ENCODE measurements at places on chromosomes 3 and 15.

- DNase-seq = no peak
These were observed 72.1 kb upstream of the ROPN1 start for GRCh38 chr3:124064050-124064449.

- no peak for DNase-seq
These were observed 44.1 kb upstream of the UMPS start for GRCh38 chr3:124686028-124686670.

GRCh38 chr3:142976621-142977398, 13.3 kb upstream of the PAQR9 start:
- no peak for DNase-seq

GRCh38 chr3:188126276-188126675, 27.7 kb upstream of the LPP start:
- no peak for DNase-seq

GRCh38 chr15:73368301-73369136, at the start of gene HCN4:
Gene HCN4 (minus strand): TSS chr15:73368958. CDS start chr15:73368270, 688 bp downstream.
- DNase-seq = no peak

DNA sequence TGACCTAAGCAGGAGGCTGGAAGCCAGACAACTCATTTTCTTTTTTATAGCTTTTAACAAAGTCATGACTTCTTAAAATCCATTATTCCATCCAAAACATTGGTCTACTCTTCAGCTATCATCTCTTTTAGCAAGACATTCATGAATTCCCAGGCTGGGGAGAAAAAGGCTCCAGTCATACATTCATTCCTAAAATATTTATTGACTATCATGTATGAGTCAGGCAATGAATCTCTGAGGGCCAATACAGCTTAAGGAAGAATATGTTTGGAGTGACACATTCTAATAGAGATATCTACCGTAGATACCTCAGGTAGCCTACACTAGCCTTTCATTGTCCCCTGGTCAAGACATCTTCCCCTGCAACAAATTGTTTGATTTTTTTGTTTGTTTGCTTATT, 196.4 kb upstream of the NANOGP8 start:
- DNase-seq = no peak

DNA sequence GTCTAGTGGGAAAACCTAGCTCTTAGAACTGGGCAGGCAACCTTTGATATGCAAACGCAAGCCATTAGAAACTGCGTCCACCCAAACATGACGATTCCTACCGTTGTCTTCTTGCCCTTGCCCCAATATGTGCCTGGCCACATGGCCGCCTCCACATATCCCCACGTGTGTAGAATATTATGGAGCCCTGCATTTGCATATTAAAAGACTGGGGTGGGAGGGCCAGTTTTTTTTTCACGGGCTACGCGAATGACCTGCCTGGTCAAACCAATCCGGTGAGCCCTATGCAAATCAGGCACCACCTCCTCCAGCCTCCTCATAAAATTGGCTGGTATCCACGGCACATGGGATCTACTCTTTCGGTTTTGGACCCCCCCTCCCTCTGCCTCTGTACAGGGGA, 381.0 kb upstream of the RGMA start:
- DNase-seq = no peak

DNA sequence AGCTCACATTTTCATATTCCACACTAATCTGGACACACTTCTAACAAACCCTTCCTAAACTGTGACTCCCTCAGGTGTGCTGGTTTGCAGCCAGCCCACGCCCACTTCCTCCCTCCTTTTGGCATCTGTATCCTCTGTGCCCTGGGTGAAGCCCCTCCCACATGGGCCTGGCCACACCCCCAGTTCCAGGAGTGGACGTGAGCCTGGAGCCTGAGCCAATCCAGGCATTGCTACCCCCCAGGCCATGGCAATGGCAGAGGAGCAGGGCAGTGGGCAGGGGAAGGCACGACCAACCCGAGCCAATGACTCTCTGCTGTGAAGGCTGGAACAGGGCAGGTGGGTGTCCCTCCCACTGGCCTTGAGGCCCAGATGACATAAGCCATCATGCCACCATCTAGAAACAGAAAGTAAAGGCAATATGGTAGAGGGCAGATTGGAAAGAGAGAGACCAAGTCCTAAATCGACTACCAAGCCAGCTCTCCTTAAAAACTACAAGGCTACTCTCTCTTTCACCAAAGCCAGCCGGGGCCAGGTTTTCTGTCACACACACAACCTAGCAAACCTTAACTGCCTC, 18.6 kb downstream of the FAM174B start:
- DNase-seq = no peak

- no peak for DNase-seq
These were observed 306.2 kb downstream of the NLGN1 start for GRCh38 chr3:173703771-173704170.

DNA sequence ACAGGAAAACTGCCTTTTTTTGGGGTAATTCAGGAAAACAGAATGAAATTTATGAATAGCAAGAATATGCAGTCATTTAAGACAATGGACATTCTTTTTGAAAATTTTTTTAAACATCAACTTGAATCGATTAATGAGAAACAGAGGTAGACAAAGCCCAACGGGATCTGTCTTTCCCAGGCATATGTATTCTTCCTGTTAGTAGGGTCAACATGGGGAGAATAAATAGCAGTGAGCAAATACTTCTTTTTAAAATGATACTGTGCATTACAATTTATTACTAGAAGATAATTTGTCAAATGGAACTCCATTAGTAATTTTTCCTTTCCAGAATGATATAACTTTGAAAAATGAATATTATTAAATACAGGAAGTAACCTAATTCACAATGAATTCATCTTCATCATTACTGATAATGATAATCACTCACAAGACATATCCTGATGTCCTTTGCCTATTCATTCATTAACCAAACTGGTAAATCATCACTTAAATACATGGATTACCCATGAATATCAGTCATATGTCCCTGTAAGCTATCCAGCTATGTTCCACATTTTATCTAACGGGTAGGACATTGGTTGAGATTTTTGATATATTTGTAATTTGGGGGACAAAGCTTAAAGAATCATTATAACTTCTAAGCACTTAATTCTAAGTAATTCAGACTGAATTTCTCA, 209.2 kb upstream of the CDIN1 start:
- no peak for DNase-seq

DNA sequence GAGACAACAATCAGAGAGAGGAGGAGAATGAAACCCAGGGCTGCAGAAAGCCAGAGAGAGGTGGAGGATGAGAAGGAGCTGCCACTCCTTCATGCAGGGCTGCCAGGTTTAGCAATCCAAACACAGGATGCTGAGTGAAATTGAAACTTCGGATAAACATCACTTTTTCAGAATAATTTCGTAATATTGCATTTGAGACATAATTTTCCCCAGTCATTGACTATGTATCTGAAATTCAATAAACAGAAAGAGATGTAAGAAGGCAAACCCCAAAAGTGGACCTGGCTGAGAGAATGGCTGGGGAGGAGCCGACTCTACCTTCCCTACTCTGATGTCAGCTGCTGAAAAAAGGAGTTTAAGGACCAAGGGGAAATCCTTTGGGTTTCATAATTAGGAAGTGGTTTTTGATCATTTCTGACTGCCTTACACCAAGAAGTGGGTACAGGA, 33.8 kb downstream of the SLC9A9 start:
- no peak for DNase-seq

- DNase-seq = no peak
These were observed 197.0 kb downstream of the LPP start for GRCh38 chr3:188350961-188351360.

DNA sequence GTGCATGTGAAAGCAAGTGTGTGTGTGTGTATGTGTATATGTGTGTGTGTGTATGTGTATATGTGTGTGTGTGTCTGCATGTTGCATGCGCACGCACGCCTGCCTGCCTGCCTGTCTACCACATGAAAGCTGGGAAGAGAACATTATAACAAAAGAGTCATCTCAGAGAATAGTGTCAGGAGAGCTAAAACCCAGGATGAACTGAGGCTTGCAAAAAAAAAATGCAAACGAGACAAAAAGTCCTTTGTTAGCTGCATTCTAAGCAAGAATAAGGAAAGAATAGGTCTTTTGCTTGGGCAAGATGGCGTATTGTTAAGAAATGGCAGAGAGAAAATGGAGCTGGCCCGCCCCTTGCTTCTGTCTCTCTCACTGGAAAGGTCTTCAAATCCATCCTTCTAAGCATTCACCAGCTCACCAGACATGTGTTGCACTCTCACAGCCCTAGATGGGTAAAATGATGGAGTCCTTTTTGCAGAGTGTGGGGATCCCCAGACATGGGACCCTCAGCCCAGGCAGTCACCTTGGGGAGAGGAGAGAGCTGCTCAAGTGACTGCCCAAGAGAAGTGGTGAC, 16.4 kb downstream of the WNT7A start:
- no peak for DNase-seq

GRCh38 chr3:55194376-55194775, 266.5 kb upstream of the LRTM1 start:
- DNase-seq = no peak

- no peak for DNase-seq
These were observed 41.5 kb downstream of the CP start for GRCh38 chr3:149180057-149180573.

- DNase-seq = no peak
These were observed 2.5 kb downstream of the IL16 start for GRCh38 chr15:81199031-81199779.

DNA sequence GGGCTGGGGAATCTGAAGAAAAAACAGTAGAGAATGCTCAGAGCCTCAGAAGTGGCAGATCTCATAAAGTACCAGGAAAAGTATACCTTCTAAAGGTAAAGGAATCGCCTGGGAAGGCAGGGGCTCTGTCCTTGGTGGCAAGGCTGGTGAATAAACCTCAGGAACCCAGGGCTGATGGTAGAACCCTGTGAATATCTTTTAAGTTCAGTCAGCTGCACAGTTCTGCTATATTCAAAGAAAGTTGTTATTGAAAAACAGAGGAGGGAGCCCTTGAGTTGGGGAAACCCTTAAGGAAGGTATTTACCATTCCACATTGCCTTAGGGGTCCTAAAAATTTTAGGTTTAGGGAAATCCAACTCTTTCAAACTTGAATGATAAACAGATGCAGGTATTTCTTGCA, 31.2 kb downstream of the ZPLD1 start:
- no peak for DNase-seq

DNA sequence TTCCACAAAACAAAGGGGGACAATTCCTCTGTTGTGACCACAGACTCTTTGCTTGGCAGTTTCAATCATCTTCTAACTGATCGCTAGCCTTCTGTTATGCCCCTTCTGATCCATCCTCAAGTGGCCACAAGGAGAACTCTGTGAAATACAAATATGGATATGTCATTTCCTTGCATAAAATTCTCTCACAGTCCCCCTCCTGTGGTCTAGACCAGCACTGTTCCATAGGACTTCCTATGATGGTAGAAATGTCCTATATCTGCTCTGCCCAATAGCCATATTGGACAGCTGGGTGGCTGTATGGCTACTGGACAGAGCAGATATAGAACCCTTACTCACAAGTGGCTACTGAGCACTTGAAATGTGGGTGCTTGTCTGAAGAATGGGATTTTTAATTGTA, 25.9 kb upstream of the SNRK start:
- DNase-seq = no peak
